Retinal pigment epithelial cell (primary cell): ENCODE measurements at places on chromosomes 16 and 17.

DNA sequence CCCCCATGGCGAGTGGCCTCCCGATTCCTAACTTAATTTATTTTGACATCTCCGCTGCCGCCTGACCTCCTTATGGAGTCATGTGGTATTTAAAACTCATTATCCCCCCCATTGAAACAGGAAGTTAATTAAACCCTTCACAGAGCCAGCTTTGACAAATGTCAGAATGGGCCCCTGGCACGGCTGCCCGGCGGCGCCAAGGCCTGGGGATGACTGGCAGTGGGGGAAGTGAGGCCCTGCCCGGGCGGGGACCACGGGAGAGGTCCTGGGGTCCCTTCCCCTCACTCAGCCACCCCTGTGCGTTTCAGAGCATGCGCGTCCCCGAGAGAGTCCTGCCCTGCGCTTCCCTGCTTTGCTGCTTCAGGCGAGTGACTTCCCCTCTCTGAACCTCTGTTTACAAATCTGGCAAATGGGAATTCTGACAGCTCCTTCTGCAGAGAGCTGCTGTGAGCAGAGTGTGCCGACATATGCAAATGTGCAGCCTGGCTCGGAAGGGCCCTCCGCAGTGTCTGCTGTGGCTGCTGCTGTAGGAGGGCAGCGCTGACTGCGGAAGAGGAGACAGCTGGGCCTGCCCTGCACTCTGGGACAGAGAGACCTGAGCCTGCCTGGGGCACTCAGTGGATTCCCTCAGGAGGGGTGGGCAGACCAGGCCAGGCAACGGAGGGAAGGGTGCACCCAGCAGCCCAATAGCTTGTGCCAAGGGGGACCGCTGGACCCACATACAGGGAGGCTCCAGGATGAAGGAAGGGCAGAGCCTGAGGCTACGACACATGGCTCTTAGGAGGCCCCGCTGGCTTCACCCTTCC lies 4.4 kb upstream of the ZFPM1 start:
- peak; percentile 79 for DNase-seq

DNA sequence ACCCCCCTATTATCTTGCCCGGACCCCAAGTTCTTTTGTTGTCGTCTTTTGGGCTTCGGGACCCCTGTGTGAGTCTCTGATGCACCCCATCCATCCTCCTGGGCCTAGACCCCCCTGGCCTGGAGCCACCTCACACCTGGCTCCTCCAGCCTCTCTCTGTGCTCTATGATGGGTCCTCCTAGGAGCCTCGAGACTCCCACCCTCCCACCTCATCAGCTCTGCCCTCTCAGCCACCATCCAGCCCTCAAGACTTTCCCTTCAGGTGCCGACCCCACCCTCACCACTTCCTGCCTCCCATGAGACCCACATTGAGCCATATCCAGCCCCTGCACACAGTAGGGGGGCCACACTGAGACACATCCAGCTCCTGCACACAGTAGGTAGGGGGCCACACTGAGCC lies 8.7 kb upstream of the ATP2A3 start:
- DNase-seq, result no peak

DNA sequence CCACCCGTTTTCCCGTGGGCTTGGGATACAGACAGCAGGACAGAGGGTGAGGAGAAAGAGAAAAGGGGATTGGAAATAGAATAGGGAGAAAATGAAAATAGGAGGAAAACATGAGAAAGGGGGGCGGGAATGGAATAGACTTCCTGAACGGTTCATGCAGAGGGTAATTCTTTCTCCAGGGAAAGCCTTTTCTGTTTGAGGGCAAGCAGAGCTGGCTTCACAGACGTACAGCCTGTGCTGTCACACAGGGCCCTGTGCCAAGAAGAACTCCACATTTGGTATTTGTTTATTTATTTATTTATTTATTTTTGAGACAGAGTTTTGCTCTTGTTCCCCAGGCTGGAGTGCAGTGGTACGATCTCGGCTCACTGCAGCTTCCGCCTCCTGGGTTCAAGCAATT lies 12.0 kb downstream of the MILR1 start:
- DNase-seq, result no peak

- DNase-seq, result no peak
Observed at GRCh38 chr16:88790312-88791211, 5.5 kb upstream of the PIEZO1 start.

GRCh38 chr16:57624044-57624688 lies 4.3 kb upstream of the ADGRG1 start:
- DNase-seq, result no peak

DNA sequence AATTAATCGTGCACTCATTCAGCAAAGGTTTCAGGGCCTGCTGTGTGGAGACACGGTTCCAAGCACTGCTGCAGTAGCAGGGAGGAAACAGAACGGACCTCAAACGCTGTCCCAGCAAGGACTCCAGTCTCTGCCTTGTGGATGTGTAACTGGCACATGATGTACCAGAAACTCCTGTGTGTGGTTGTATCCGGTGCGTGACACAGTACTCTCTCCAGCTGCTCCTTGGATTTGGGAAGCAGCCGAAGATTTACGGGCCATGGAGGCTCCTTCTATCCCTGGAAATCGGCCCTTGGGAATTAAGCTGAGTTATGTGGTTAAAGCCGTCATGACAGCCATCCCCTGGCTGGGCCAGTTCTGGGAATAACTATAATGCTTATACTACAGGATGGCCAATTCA lies 8.5 kb upstream of the ANKRD11 start:
- no peak for DNase-seq

- no peak for DNase-seq
Observed at GRCh38 chr16:495127-495748, 32.3 kb upstream of the CAPN15 start.

- DNase-seq, result peak; percentile 28
Observed at GRCh38 chr16:84062734-84063640, 20.4 kb upstream of the SLC38A8 start.

GRCh38 chr16:11615748-11616447 lies 29.2 kb upstream of the LITAF start:
- no peak for DNase-seq

GRCh38 chr16:1846416-1846815 lies 19.4 kb downstream of the FAHD1 start:
- DNase-seq, result no peak

DNA sequence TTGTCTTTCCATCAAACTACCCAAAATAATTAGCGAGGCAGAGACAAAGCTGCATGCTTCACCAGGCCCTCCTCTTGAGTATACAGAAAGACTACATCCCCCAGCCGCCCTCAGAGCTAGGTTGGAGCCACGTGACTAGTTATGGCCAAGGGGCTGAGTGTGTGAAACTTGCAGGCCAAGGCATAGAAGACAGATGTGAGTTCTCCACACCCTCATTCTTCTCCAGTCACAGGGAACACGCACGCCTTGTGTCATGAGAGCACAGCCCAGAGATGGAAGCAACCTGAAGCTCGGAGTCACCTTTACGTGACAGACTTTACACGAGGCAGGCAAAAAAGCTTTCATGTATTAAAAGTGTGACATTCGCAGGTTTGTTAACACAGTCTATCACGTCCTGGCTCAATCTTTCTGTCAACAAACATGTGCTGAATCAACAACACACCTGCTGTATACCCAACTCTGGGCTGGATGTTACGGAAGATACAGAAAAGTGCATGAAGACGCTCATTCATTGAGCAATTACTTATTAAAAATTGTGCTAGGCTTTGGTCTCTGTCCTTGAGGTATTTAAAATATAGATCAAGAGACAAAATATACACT lies 38.3 kb downstream of the STX8 start:
- DNase-seq, result no peak

DNA sequence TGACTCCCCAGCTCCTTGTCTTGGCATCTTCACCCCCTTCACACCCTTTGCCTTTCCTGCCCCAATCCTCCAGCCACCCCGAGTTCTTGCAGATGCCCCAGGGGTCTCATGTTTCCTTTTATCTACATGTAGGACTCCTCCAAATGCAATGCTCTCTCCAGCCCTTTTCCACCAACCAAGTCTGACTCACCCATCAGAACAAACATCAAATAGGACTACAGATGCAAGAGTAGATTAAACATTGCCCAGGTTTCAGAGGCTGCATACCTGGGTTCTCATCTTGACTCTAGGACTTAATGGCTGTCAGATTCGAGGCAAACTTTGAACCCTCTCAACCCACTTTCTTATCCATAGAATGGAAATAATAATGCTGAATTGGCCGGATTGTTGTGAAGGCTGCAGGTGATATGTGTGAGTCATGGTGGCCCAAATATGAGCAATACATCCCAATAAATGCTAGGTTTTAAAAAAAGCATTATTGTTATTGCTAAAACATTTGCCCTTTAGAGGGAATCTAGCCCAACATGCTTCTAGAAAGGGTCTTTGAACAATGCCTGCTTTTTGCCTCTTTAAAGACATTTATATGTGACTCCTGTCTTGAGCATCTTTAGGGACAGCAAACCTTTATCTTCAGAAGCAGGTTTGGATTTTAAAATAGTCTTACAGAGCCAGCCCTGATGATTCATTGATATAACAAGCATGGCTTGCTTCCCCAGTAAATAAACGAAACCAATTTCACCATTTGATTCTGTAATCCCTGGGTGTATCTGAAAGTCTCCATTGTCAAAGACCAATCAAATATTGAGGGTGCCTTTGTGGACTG lies 310.1 kb downstream of the FOXL1 start:
- DNase-seq, result no peak

GRCh38 chr16:57622361-57623250 lies 5.8 kb upstream of the ADGRG1 start:
- DNase-seq, result no peak

DNA sequence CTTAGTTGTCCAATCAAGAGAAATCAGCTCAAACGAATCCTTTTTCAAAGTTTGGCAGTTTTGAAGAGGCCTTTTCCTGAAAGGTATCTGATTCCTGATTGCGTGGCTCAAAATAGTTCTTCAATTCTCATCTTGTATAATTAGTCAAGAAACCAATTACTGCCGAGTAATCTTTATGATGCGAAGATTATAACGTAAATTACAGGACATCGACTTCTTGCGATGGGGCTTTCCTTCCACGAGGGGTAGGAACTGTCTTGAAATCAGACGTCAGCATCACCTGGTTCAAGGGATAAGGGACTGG lies 644 bp upstream of the ARL2BP start:
- no peak for DNase-seq

DNA sequence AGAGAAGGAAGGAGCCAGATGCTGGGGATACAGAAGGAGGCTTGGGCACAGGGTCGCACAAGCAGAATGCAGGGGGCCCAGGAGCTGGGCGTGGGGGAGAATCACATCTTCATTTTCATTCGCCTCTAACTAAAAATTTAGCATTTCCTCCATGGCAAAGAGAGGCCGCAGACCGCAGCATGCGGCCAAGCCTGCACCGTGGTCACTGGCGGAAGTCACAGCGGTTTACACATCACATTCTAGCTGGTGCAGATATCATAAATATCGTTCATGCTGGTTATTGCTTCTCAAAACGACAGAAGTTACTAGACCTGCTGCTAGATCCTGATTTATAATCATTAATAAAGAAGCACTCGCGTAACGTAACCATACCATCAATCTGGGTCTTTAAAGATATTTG lies 162.0 kb downstream of the NTN1 start:
- DNase-seq, result no peak

GRCh38 chr16:75250809-75251279 lies 580 bp downstream of the BCAR1 start:
- no peak for DNase-seq

DNA sequence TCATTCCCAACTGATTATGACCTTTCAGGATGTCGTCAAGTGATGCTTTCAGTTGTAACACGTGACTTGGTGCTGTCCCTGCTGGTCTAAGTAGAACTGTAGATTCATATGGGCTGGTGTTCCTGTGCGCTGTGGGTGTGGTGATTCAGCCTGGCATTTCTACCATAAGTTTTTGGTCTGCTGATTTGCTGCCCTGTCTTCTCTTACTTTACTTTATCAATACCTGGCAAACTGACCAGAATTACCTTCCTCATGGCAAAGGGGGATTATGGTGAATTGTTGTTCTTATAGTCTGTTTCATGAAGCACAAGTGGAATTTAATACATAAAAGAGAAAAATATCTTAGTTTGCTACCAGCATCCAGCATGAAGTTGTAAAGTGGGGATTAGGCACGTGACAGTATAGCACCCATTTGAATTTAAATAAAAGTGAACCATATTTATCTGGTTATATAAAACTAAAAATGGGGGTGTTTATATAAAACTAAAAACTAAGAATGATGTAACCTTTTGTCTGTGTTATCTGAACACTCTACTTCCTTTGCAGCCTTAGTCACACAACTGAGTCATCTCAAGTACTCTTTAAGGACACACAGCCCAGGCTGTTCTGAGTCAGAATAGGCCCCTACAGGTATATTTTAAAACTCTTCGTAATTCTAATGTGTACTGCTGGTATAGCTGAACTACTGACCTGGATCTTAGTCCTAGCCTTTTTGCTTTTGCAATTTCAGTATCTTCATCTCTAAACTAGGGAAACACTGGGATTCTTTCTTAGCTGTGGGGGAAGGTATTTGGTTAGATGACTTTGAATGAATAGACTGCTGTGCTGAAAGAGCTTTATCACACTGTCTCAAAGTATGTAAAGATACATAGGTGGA lies 28.3 kb downstream of the TTC19 start:
- peak; percentile 52 for DNase-seq

- DNase-seq, result no peak
Observed at GRCh38 chr16:65576631-65577030, 454.8 kb upstream of the CDH11 start.

GRCh38 chr16:86037999-86038925 lies 139.3 kb downstream of the IRF8 start:
- no peak for DNase-seq

GRCh38 chr17:64596439-64596838 lies 65.7 kb downstream of the SMURF2 start:
- no peak for DNase-seq

DNA sequence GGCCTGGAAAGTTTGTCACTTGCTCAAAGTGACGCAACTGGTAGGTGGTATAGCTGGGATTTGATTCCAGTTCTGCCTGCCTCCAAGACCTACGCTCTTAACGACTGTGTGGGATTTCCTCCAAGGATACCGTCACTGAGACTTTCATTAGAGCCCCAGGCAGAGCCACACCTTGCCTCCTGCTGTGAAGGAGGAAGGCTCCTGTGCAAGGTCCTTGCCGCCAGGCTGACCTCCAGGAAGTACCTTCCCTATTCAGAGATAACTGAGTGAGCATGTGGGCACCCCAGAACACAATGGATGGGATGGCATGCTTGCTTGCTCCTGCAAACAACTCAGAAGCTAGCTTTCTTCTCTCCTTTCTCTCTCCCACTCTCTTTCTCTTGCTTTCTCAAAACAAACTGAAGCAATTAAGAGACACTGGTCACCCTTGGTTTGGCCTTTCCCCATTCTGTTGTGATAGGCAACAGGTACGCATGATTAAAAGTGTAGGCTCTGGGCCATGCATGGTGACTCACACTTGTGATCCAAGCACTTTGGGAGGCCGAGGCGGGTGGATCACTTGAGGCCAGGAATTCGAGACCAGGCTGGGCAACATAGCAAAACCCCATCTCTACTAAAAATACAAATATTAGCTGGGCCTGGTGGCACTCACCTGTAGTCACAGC lies 30.7 kb downstream of the CACNG3 start:
- no peak for DNase-seq
